ENCODE measurements at places on chromosomes 1 and 21.
A peak's percentile ranks its signal among the peaks of the same experiment; 100 is the strongest.

DNA sequence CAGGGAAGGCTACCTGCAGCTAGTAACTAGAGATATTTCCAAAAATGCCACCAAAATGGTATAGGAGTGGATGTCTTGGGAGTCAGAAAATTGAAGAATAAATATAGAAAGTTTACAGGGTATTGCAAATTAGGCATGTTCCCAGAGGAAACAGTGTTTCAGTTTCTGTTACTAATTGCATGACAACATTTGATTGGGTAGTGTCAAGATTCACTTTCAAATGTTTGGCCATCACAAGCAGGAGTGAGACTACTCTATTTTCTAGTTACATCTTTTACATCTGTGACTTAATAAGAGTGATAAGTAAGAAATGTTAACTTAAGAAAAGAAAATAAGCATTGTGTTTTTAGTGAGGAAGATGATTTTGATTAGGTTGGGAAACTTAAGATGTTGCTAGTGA lies 30.2 kb downstream of the AMY1C start:
- DNase-seq = no peak

DNA sequence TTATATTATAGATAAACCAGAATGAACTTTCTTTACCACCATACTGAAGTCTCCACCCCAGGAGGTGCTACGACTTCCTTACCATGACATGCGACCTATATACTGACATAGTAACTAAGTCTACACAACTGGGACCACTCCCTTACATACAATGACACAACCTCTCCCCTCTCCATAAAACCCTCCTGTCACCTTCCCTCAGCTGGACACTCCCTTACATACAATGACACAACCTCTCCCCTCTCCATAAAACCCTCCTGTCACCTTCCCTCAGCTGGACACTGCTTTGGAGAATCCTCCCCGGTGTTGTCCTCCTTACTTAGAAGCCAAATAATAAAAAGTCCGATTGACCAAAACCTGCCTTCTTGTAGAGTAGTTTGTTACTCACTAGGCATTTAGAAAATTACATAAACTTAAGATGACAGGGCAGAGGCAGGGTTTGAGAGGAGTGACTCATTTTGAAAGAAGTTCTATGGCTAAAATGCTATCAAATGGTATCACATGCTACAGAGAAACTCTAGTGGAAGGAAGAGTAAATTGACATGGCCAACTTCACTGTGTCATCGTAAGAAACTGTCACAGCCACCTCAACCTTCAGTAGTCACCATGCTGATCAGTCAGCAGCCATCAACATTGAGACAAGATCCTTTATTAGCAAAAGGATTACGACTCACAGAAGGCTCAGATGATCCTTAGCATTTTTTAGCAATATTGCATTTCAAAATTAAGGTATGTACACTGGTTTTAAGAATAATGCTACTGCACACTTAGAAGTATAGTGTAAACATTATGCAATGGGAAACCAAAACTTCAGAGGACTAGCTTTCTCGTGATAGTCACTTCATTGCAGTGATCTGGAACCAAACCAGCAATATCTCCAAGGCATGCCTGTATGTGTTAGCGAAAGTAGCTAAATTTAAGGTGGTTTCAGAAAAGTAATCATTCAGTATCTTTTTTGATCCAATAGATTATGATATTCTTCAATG lies 56.4 kb downstream of the AHCTF1 start:
- DNase-seq = peak; percentile 4

- DNase-seq = no peak
Observed at GRCh38 chr1:12614402-12615158, 3.4 kb downstream of the DHRS3 start.

DNA sequence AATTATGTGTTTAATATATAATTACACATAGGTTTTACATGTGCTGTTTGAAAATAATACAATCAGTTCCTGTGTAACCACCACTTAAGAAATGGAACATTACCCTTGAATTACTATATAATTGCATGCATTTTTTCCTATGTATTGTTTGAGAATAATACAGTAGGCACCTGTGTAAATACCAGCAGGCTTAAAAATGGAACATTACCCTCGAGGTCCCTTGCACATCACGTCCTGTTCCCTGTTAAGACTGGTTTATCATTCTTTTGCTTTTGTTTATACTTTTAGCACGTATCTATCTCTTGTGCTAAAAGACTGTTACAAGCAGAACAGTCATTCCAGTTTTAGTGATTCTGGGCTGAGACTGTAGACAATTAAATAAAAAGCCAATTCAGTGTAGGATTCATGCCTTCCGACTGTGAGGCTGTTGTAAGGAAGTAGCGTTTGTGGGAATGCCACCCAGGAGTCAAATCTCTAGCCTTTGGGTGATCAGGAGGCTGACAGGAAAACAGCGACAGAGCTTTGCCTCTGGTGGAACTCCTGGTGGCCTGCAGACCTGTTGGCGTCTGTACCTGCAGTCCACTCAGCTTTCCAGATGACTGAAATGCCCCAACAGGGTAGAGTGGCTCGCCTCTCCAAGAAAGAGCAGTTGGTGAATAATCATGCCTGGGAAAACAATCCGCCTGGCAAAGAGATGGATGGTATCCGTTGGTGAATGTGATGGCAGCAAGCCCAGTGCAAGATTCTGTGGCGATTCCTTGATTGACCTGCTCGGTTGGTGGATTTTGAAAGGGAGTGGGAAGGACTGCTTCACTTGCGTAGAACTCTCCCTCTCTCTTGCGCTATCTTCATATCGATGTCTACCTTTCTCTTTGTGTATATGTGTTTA lies 58.0 kb downstream of the DISC1 start:
- DNase-seq = no peak

DNA sequence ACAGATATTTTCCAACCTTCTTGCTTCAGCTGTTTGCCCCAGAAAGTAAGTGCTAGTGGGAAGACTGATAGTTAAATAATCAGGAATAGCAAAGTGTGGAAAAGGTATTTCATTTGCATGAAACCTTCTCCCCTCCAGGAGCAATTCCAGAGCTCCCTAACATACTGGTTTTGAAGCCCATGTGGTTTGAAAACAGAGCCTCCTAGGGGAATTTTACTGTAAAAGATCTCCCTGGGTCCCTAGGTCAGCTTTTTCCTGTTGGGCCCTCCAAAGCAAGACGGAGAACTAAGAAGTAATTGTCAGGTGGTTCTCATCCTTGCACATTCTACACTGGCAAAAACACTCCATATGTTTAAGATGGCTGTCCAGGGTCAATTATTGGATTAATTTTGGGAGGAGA lies 218.7 kb upstream of the FOXD3 start:
- DNase-seq = no peak

DNA sequence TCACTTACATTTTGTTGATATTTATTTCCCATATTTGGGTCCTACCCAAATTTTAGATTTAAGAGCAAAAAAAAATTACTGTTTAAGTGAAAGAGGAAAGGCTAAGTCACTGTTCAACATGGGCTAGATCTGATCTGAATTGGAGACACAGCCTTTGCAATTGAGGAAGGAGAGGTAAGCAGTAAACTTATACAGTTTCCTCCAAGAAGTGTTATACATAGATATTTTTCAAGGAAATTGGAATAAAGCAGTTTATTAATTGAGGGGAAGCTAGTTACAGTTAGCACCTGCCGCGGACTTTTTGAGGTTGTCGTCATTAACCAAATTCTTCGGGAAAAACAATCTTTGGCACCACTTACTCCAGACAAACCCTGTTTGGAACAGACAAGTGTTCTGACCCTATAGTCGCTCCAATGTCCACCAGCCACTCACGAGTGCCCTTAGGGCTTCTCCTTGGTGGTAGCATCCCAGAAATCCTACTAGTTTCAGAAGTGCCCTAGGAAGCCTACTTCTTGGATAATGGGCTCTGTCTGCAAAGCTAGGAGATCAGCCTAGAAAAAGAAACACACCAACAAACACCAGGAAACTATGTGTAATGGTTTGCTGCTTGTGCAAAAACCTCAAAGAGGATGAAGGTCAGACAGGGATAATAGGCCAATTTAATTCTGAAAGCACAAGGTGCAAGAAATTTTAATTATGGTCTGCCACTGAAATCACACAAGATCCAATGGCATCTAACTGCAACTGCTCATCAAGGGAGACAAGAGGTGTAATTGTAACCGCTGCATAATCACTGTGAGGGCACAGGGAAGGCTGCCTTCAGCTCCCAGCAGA lies 2.5 kb downstream of the WLS start:
- no peak for DNase-seq

- DNase-seq = no peak
Observed at GRCh38 chr1:174791863-174792262, 207.9 kb upstream of the CACYBP start.

- no peak for DNase-seq
Observed at GRCh38 chr1:154767315-154768240, 102.5 kb downstream of the KCNN3 start.

GRCh38 chr21:41877901-41878830 lies 978 bp downstream of the PRDM15 start:
- DNase-seq = peak; percentile 52

- no peak for DNase-seq
Observed at GRCh38 chr1:43034195-43034658, 75.6 kb upstream of the SLC2A1 start.
